HT-29 (cell line): ENCODE measurements at places on chromosomes 3 and 15. TPM values are rescaled to one million over a fixed set of nuclear protein-coding genes. Genes with fewer than 3 reads are reported as not detected.

- no peak for DNase-seq
These were observed 254.3 kb downstream of the RYR3 start for GRCh38 chr15:33565094-33565493.

- no peak for DNase-seq
These were observed 688.7 kb downstream of the TUSC7 start for GRCh38 chr3:117398141-117398899.

- no peak for DNase-seq
These were observed 590.2 kb upstream of the TBL1XR1 start for GRCh38 chr3:177787279-177788041.

DNA sequence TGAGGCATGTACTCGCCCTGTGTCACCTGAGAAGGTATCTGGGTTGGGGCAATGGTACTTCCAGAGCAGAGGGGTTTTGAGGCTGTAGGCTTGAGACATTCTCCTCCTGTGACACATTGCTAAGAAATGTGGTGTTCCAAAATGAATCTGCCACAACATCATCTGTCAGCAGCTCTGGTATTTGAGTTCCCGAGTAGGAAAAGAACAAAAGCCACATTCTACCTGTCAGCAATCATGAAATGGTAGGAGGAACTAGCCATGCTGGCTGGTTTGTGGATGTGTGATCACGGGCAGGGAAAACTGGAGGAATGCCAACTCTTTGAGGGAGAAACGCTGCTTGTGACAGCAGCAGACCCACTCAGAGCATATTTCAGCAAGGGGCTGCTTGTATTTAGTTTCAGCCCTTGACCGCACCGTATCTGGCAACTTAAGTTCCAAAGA, 579.4 kb upstream of the TBL1XR1 start:
- DNase-seq: no peak

- DNase-seq: no peak
These were observed 49.9 kb downstream of the TRPM1 start for GRCh38 chr15:31051496-31052080.

- no peak for DNase-seq
These were observed 142.0 kb upstream of the UBE2E1 start for GRCh38 chr3:23663661-23664186.

DNA sequence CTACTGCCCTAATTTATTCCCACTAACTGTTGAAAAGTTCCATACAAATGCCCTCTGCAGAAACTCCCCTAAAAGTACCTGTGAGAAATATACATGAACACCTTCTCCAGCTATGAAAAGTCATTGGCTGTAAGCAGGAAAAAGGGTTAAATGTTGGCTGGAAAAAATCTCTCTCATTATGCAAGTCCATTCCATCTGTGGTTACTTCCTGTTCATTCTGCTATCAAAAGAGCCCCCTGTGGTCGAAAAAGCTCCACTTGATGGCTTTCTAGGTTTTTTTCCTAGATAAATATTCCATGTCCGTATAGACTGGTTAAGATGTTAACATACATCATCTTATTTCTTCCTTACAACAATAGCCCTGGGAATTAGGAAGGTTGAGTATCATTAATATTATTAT, 56.2 kb upstream of the AKAP13 start:
- no peak for DNase-seq

DNA sequence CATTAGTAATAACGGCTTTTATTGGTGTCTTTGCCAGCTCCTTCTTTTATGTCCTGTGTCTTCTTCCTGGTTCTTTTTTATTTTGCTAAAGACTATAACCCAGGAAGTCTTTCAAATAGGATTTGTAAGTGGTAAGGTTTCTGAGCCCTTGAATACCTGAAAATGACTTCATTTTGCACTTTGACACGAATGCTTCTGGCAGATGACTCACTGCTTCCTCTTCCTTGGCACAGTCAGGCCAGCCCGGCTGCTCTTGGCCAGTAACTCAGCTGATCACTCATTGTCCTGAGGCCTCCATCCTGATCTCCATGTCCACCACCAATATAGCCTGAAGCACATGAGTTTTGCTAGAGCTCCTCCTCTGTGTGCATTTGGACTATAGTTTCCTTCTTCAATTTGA, 48.7 kb upstream of the NR2E3 start:
- DNase-seq: peak; percentile 91

The PSMA4 gene
- 167 and 195 TPM in 2 replicates for total RNA-seq

- no peak for DNase-seq
These were observed 16.3 kb upstream of the IQCF2 start for GRCh38 chr3:51845129-51845528.

DNA sequence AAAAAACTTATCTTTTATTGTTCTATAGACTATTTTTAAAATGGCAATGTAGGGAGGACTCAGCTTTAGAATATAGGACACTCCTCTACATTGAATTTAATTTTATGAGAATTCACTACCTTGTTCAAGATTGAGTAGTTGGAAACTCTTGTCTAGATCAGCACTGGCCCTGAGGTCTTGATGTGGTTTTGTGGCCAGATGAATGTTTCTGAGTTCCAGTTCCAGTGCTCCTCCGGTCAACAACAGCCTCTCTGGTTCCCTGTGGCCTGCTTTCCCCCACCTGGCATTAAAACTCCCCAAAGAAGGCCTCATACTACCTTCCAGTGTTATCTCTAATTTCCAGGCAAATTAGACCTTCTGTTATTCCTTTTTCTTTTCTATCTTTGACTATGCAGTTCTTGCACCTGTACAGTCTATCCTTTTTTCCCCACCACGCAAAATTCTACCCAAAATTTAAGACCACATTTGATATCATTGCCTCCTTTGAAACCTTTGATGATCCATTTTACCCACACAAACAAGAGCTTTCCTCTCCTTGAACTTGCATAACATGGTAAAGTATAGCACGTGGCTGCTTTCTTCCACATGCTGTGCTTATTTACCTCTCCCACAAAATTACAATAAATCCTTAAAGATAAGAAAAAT, 9.6 kb upstream of the ANP32A start:
- no peak for DNase-seq

The PLSCR2 gene
- total RNA-seq: not detected in 2 replicates

The MBD4 gene
- total RNA-seq: 19.9 and 21.1 TPM in 2 replicates

GRCh38 chr3:173249457-173249856, 108.4 kb upstream of the SPATA16 start:
- no peak for DNase-seq

DNA sequence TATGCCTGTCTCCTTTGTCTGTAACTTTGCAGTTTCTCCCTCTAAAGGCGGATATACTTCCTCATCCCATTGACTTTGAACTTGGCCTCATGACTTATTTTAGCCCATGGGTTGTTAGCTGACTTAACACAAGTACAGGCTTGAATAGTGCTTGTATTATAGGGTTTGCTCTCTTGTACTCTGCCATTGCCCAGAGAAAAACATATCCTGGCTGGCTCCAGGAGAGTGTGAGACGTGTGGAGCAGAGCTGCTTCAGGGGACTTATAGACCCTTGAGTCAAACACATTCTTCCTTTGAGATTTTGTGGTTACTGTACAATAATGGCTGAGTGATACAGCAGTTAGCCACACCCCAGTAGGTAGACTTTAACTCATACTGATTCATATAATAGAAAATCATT, 124.0 kb downstream of the RAP2B start:
- no peak for DNase-seq

DNA sequence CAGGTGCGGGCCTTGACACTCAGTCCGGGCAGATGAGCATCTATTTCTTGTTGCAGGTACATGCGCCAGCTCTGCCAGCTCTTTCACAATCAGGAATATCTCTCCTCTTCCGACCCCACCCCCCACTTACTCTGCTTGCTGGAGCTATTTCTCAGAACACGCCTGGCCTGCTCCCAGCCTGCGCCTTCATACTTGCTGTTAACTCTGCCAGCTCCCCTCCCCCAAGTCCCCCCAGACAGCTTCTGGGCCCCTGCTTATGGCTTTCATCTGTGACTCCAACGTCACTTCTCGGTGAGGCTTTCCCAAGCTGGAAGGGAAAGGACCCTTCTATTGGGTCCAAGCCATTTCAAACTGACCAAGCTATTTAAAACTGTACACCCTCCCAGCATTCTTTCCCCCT, 15.2 kb downstream of the MAGEF1 start:
- no peak for DNase-seq
